ENCODE measurements at places on chromosomes 1 and 21. TPM values are rescaled to one million over a fixed set of nuclear protein-coding genes. Genes with fewer than 3 reads are reported as not detected.

DNA sequence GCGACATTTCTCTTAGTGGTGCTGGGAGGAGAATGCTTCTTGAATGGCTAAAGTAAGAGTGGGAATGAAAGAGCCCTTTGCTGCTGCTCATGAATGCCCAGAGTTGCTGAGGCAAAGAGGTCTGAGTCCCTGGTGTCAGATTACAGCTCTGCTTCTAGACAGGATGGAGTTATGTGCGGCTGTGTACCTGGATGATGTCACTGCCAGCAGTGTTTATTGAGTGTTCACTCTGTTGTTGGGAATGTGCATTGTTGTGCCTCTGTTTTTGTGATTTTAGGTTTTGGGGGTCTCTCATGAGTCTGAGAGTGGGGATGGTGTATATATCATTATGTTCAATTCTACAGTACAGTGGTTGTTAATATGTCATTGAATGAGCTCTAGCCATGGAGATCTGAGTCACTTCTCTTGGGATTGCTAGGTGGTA is 2.7 kb downstream of the CDC14A start:
- DNase-seq: peak; percentile 54

KIF2C gene
- 5.5 TPM for total RNA-seq

RCOR3 gene
- total RNA-seq: 81.3 TPM

DNA sequence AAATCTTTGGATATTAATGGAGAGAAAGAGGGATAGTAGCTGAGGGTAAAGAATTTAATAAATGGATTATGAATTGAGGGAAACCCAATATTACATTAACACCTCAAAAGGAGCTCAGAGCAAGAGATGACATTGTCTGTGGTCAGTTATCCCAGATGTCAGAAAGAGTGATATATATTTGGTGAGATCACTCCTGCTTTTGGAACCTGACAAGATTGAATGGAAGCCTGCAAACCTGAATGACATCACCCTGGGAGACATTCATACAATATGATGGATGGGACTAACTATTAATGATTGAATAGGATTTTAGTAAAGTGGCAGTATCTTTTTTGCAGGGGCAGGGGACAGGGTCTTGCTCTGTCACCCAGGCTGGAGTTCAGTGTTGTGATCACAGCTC is 6.8 kb upstream of the IFI6 start:
- DNase-seq: no peak

ADGRB2 gene
- total RNA-seq: 4.9 TPM

DNA sequence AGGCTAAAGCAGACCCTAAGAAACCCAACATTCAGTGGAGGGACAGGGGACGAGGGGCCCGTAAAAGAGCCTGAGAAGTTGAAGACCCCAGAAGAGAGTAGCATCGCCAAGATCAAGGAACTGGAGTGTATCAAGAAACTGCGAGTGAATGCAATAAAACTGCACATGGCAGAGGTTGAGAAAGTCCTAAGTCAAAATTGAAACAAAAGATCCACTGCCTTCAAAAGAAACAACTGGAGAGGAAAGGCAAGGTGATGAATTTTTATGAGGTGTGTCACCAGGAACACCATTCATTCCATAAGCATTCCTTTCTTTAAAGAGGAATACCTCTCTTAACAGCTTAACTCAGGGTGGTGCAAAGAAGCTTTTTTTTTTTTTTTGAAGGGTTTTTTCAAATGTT is 38.3 kb upstream of the ADORA3 start:
- DNase-seq: no peak

DNA sequence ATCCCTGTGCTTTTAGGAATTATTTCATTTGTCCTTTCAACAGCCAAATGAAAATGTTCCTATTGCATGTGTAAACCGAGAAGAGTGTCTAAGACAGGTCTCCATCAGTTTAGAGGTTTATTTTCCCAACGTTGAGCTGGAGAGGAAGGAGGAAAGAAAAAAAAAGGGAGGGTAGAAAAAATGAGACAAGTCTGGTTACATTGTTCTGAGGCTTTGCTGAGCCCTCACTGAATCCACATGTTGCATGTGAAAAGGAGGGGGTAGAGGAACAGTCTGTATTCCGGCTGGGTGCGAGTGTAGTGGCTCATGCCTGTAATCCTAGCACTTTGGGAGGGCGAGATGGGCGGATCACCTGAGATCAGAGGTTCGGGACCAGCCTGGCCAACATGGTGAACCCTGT is 19.2 kb upstream of the PDIK1L start:
- no peak for DNase-seq

TMEM52 gene
- total RNA-seq: not detected

- no peak for DNase-seq
Measured at GRCh38 chr1:210362526-210362925, 33.8 kb downstream of the HHAT start.

CAPZA1 gene
- total RNA-seq: 15.8 TPM

GPA33 gene
- total RNA-seq: 51.3 TPM

DNA sequence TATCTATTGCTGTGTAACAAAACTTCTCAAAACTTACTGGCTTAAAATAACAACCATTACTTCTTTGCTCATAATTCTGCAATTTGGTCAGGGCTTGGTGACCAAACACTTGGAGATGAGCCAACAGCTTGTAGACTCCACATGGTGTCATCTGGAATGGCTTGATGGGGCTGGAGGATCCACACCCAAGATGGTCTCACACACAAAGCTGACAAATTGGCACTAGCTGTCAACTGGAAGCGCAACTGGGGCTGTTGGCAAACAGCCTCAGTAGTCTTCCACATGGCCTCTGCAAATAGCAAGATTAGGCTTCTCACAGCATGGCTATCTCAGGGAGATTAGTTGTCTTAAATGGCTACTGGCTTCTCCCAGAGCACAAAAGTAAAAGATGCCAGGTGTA is 27.1 kb upstream of the MTF2 start:
- no peak for DNase-seq

DNA sequence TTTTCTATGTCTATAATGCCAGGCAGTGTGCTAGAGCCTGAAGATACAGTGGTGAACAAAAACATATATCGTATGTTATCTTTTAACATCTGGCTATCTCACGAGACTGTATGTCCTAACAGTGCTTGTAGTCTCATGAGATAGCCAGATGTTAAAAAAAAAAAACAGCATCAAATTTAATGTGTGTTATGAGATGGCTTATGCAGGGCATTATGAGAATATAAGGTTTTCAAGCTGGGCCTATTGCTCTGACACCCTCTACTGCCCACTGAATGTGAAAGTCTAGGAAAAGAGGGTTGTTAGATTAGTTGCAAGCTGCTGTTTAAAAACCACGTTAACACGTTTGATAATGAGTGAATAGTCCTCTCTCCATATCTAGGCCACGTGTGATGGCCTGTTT is 109.8 kb downstream of the CACHD1 start:
- peak; percentile 18 for DNase-seq

DNA sequence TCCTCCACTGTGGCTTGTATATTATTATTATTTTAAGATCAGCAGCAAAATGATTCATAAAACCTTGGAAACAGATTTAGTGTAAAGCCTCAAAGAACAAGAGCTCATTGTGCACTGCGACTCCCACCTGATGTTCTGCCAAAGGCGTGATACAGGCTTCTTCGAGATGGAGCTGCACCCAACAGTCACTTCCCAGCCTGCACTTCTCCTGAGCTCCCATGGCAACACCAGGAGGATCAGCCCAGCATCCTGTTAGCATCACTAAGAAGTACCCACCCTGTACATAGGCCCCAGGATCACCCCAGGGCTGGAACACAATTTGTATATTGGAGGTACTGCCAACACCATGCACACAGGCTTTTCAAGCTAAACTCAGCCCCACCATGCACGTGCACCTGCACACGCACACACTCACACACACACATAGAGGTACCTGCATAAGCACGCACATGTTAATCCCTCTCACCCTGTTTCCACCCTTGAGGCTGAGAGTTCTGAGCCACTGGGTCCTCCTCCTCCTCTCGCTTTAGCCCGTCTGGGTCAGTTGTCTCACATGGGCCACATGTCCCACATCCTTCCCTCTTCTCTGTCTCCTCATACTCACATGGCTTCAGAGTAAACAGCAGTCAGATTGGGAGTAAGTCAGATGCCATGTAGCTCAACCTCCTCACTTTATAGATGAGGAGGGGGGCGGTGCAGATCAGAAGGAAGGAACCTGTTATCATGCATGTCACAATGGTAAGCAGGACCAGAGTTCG is 281.9 kb upstream of the POU3F1 start:
- no peak for DNase-seq

GRCh38 chr1:160256396-160257046 is 5.8 kb downstream of the DCAF8 start:
- DNase-seq: peak; percentile 39

DNA sequence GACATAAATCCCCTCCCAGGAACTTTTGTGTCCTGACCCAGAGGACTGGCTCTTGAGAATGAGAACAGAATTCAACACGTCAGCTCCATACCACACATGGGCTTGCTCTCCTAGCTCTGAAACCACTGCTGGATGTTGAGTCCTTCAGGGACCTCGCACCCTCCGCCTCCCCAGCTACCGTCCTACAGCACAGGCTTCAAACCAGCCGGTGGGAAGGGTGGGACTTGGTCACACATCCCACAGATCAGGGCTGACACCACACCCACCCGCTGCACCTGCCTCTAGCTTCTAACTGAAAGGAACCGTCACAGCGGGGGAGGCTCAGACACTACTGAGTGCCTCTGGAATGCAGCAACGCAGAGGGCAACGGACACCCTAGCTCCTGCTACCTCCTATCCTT is 24.0 kb downstream of the MRAP start:
- DNase-seq: no peak

GRCh38 chr21:45417256-45417950 is 12.4 kb downstream of the COL18A1 start:
- DNase-seq: no peak

GRCh38 chr1:205604825-205605505 is 26.8 kb downstream of the ELK4 start:
- DNase-seq: no peak

GRCh38 chr1:21334214-21335087 is 44.2 kb upstream of the ECE1 start:
- DNase-seq: peak; percentile 76

CNKSR1 gene
- 70.3 TPM for total RNA-seq

DNA sequence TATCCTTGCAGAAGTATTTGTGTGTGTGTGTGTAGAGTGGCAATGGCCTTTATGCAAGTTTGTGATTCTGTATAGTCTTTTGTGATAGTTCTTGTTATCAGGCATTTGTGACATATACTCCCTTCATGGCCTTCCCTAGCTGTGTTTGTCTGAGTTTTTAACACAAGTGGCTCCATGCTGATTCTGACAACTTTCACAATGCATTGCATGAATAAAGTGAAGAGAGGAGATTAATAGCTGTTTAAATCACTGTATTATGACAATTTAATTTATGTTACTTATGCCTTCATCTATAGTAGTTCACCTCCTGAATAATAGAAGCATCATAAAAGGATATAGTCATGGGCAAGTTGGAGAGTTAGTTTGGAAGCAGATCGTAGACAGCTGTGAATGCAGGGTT is 17.2 kb upstream of the MCOLN3 start:
- no peak for DNase-seq

DNA sequence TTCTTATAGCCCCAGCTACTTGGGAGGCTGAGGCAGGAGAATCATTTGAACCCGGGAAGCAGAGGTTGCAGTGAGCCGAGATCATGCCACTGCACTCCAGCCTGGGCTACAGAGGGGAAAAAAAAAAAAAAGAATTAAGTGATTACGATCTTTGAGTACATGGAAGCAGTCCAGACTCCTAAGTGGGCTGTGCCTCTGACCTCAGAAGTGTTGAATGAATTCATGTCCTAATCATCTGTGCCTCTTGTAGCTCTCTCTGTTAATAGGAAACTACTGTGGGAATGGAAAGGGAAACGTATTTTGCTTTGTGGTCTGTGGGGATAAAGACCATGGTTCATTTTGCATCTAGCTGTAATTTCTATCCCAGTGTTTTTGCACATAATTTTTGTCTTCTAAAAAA is 8.4 kb upstream of the IVNS1ABP start:
- DNase-seq: no peak

- peak; percentile 59 for DNase-seq
Measured at GRCh38 chr1:40663324-40664166, 1.9 kb downstream of the RIMS3 start.

- DNase-seq: peak; percentile 88
Measured at GRCh38 chr1:207084701-207085180, 3.9 kb upstream of the C4BPB start.

DNA sequence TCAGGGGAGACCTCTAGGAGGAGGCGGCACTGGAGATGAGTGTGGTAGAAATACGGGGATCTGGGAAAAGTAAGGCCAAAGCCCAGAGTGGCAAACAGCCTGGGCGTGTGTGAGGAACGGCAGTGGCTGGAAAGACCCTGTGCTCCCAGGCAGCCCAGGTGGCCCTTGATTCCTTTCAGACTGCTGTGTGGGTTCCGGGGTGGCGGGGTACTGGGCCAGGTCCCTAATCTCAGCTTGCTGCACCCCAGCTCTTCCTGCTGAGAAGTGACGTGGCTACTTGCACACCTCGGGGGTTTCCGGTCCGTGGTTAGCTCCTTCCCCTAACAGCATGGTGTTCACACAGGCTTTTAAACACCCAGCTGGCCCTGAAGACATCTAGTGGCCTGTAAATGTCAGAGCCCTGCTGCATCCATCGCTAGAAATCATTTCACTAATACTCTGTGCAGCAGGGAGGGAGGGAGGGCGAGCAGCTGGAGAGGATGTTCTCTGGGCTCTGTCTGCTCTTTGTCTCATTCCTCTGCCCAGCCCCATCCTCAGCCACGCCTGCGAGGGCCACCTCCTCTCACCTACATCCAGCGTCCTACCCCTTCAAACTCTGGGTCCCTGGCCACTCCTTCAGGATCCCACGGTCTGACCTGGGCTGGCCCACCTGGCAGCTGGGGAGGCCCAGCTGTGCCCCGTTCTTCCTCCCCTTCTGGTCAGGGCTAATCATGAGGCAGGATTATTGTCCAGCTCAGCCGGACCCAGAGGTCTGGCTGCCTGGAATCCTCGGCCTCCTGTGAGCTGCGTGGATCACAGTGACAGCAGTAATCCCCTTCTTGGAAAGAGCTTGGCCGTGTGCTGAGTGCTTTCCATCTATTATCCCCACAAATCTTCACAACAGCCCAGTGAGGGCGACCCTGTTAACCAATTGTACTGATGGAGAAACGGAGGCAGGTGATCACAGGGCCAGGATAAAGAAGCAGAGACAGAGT is 7.2 kb downstream of the ZDHHC18 start:
- peak; percentile 77 for DNase-seq
